ENCODE measurements at places on chromosomes 1 and 21.

DNA sequence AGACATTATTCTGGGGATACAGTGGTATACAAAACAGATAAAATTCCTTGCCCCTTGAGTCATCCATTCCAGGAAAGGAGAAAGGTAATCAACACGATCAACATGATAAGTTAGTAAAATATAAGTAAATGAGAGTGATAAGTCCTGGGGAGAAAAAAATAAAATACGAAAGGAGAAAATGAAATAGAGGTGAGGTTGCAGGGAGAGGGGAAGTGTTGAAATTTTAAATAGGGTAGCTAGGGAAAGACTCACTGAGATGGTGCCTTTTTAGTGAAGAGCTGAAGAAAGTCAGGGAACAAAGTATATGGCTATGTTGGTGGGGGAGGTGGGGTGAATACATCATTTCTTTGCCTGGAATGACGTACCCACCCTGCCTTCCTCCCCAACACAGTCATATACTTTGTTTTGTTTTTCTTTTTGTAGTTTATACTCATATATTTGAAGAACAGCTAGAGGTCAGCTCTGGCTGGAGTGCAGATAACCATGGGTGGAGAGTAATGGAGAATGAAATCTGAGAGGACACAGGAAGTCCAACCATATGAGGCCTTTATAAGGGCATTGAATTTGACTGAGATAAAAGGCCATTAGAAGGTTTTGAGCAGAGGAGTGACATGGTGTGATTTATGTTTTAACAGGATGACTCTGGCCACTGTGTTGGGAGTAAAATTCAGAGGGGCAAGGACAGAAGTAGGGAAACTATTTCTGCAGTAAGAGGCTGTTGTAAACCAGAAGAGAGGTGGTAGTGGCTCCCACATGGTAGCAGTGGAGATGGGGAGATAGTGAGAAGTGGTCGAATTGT, 54.8 kb downstream of the OSBPL9 start:
- DNase-seq, result no peak

DNA sequence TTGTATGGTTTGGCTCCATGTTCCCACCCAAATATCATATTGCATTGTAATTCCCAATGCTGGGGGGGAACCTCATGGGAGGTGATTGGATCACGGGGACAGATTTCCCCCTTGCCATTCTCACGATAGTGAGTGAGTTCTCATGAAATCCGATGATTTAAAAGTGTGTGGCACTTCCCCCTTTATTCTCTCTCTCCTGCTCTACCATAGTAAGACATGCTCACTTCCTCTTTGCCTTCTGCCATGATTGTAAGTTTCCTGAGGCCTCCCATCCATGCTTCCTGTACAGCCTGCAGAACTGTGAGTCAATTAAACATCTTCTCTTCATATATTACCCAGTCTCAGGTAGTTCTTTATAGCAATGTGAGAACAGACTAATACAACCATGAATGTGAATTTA, 211.6 kb upstream of the NR5A2 start:
- DNase-seq, result no peak

- DNase-seq, result no peak
Measured at GRCh38 chr1:230747127-230747730, at the start of gene CAPN9. CAPN9 (plus strand) TSS chr1:230747388; CDS start chr1:230747497, 109 bp downstream.

- DNase-seq, result no peak
Measured at GRCh38 chr1:239222999-239223398, 163.4 kb upstream of the CHRM3 start.

DNA sequence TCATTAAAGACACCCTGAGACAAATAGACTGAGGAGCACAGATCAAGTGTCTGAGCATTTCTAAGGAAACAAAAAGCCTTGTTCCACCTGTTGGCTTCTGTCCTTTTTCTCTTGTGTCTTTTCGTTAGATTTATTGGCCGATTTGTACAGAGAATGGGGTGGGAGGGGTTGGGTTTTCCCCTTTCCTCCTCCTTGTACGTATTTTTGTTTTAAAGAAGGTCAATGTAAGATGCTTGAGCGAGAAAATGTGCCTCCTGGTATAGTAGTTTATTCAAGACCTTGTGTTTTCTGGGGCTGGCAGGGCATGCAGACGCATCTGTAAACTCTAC, 1.2 kb downstream of the BCL9 start:
- no peak for DNase-seq

DNA sequence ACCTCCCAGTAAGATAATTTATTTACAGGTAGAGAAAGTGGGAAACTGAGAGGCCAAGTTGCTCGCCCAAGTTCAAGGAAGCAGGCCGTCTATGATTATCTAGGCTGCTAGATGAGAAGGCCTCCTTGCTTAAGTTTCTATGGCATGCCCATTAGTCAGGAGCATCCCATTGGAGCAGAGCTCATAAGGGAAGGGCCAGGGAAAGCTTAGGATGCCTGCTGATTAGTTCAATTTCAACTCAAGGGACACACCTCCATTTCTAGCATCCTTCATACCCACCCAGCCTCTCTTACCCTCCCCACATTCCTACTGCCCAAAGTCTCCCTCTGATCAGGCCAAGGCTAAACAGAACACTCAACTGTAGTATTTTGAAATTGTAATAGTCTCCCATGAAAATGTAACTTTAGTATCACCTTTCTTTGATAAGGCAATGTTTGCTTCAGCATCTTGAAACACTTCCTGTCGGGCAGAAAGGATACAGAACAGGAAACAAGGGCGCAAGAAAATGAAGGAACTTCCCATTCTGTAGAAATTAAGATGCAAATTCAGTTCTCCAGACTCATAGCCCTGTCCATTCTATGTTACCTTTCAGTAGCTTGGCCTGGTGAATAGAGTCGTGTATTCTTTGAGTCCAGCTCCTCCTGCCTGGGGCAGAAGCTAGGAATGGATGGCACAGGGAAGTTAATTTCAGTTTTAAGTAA, 46.3 kb upstream of the TARBP1 start:
- DNase-seq, result no peak

- DNase-seq, result no peak
Measured at GRCh38 chr1:214427871-214428277, 123.5 kb downstream of the PTPN14 start.

DNA sequence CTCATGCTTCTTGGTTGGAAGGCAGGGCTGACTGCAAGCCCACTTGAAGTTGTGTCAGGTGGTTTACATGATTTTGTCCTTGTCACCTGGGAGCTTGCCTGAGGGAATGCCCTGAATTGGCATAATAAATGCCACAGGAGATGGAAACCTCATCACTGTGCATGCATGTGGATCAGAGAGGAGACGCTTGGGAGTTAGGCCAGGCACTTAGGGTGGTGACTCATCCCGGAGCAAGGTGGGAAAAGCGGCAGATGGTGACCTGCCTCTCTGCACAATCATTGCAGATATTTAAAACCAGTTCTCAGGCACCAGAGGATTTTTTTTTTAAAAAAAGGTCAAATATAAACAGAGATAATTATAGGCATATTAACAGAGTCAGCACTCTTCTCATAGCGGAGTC, 202.2 kb upstream of the KIAA0040 start:
- DNase-seq, result no peak

Data from bone marrow (tissue), 2 donors.